Tibial nerve (tissue), 4 donors: ENCODE measurements at places on chromosomes 13 and 19. TPM values are rescaled to one million over a fixed set of nuclear protein-coding genes. Genes with fewer than 3 reads are reported as not detected.

The RNF113B gene
- total RNA-seq, result not detected

The POU2F2 gene
- total RNA-seq, result 6.0 TPM

The LHB gene
- 2.6 TPM for total RNA-seq

The GRIK5 gene
- 12.0 TPM for total RNA-seq

The CGB8 gene
- total RNA-seq, result not detected

The CEACAM8 gene
- not detected for total RNA-seq

The PSG3 gene
- total RNA-seq, result not detected

The LIM2 gene
- total RNA-seq, result not detected

The OBI1 gene
- total RNA-seq, result 8.4 TPM
